ENCODE measurements at places on chromosomes 7 and 10.

GRCh38 chr10:87753995-87754866, 63.8 kb downstream of the ATAD1 start:
- no peak for DNase-seq
- H3K27ac ChIP-seq = no peak overlapping the region
- H3K4me1 ChIP-seq = peaks cover 6% of the 10 kb centered on the region
- no peaks in the 10 kb centered on the region for H3K36me3 ChIP-seq
- no peaks in the 10 kb centered on the region for H3K27me3 ChIP-seq

- H3K27me3 ChIP-seq = no peaks in the 10 kb centered on the region
- H3K4me3 ChIP-seq = no peak overlapping the region
- no peaks in the 10 kb centered on the region for H3K36me3 ChIP-seq
- no peak for DNase-seq
- H3K4me1 ChIP-seq = peaks cover 18% of the 10 kb centered on the region
Measured at GRCh38 chr10:29946953-29947700, 112.3 kb downstream of the JCAD start.

DNA sequence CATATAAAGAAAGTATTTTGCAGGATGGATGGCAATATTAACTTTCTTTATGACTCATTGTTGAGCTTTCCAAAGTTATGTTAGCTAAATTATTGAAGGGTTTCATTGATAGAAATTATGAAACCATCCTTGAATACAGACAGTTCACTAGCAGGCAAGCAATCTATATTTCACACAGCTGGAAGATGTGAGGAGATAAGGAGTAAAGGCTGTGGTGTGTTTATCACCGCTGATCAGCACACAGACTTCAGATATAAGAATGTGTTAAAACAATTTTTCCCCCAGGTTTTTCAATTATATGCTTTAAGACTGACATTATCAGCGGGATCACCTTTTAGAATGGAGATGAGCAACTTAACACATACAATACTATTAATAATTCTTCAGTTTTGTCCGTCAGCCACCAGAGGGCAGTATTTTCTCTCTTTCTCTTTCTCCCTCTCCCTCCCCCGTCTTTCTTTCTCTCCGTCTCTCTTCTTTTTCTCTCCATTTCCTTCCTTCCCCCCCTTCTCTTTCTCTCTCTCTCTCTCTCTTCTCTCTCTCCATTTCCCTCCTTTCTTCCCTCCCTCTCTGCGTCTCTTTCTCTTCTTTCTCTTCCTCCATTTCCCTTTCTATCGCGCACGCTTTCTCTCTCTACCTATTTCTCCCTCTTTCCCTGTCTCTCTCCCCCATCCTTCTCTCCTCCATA, 62.9 kb upstream of the FAM171A1 start:
- no peaks in the 10 kb centered on the region for H3K27me3 ChIP-seq
- DNase-seq = peak; percentile 57
- no peak overlapping the region for H3K27ac ChIP-seq
- peak overlapping the region; percentile 39 for H3K4me3 ChIP-seq

GRCh38 chr7:43123457-43123856, 11.0 kb downstream of the HECW1 start:
- no peaks in the 10 kb centered on the region for H3K36me3 ChIP-seq
- no peak overlapping the region for H3K27ac ChIP-seq
- H3K27me3 ChIP-seq = peaks cover 45% of the 10 kb centered on the region
- H3K4me1 ChIP-seq = no peaks in the 10 kb centered on the region
- DNase-seq = no peak

GRCh38 chr7:95730493-95731280, 41.7 kb upstream of the DYNC1I1 start:
- no peak overlapping the region for H3K27ac ChIP-seq
- no peaks in the 10 kb centered on the region for H3K4me1 ChIP-seq
- H3K4me3 ChIP-seq = no peak overlapping the region
- no peak for DNase-seq

DNA sequence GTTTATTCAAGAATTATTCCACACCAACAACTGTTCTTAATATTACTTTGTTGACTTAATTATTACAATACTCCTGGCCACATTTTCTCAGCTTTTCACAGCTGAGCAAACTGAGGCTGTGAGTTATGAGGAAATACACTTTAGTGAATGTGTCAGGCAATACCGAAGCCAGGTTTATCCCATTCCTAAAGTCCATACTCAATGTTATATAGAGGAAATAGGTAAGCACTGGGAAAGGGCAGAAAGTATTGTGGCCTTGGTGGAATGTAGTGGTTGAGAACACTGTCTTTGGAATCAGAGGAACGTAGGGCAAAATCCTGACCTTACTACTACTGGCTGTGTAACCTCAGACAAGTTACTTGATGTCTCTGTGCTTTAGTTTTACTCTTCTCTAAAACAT, 110.8 kb downstream of the CD36 start:
- no peak overlapping the region for H3K4me3 ChIP-seq
- DNase-seq = no peak

- H3K27ac ChIP-seq = no peak overlapping the region
- H3K36me3 ChIP-seq = no peaks in the 10 kb centered on the region
- no peak overlapping the region for H3K4me3 ChIP-seq
- H3K27me3 ChIP-seq = no peaks in the 10 kb centered on the region
- DNase-seq = no peak
Measured at GRCh38 chr10:60521974-60522405, 132.3 kb upstream of the ANK3 start.

GRCh38 chr7:142139597-142140400, 28.3 kb downstream of the MGAM2 start:
- no peak overlapping the region for H3K27ac ChIP-seq
- H3K27me3 ChIP-seq = no peaks in the 10 kb centered on the region
- no peaks in the 10 kb centered on the region for H3K4me1 ChIP-seq
- DNase-seq = no peak
- H3K4me3 ChIP-seq = no peak overlapping the region

DNA sequence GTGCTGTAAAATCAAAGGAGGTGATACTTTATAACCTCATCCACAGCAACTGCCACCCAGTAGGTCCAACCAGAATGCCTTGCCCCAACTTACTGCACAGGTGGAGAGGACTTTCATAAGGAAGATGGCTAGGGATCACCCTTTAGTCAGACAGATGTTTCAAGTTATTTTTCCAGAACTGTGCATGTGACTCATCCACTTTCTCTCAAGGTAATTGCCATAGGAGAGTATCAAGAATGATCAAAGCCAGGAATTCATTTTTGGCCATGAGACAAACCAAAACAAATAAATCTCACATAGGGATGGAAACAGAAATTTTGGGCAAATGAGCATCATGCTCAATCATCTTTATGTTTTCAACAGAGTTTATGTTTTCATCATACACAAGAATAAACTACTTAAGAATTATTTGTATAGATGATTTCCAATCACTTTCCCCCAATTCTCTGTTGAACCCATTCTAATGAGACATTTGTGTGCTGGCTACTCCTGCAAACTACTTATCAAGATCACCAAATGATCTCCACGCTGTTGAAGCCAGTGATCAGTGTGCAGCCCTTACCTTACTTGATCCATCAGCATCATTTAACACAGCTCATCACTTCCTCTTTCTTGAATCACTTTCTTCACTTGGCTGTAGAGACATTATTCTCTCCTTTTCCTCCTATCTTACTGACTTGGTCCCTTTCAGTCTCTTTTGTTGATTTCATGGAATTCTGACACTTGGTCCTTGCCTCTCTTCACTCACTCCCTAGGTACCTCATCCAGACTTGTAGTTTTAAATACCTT, 74.0 kb downstream of the SLC16A9 start:
- no peaks in the 10 kb centered on the region for H3K36me3 ChIP-seq
- H3K27ac ChIP-seq = no peak overlapping the region
- H3K4me3 ChIP-seq = no peak overlapping the region
- H3K4me1 ChIP-seq = no peaks in the 10 kb centered on the region

DNA sequence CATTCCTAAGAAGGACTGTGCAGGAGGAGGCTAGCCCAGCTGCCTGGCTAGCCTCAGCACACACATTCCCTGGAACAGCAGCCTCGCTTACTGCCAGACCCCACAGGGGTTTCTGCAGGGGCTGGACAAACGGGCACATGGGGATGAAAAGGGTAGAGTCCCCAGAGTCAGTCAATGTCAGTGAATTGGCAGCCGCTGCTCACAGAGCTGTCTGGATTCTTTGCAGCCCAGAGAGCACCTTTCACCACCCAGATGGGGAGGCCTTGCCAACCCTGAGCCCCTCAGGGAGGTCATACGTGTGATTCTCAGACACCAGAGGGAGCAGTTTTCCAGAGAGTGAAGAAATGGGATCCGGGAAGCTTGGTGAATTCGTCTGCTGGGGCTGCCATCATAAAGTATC, 143.3 kb downstream of the KCNMA1 start:
- DNase-seq = no peak
- no peak overlapping the region for H3K4me3 ChIP-seq
- H3K36me3 ChIP-seq = no peaks in the 10 kb centered on the region
- no peak overlapping the region for H3K27ac ChIP-seq

- H3K4me1 ChIP-seq = peaks cover 15% of the 10 kb centered on the region
- H3K27ac ChIP-seq = no peak overlapping the region
- peaks cover 10% of the 10 kb centered on the region for H3K27me3 ChIP-seq
- no peak overlapping the region for H3K4me3 ChIP-seq
Measured at GRCh38 chr7:30984359-30985107, 20.8 kb downstream of the GHRHR start.

DNA sequence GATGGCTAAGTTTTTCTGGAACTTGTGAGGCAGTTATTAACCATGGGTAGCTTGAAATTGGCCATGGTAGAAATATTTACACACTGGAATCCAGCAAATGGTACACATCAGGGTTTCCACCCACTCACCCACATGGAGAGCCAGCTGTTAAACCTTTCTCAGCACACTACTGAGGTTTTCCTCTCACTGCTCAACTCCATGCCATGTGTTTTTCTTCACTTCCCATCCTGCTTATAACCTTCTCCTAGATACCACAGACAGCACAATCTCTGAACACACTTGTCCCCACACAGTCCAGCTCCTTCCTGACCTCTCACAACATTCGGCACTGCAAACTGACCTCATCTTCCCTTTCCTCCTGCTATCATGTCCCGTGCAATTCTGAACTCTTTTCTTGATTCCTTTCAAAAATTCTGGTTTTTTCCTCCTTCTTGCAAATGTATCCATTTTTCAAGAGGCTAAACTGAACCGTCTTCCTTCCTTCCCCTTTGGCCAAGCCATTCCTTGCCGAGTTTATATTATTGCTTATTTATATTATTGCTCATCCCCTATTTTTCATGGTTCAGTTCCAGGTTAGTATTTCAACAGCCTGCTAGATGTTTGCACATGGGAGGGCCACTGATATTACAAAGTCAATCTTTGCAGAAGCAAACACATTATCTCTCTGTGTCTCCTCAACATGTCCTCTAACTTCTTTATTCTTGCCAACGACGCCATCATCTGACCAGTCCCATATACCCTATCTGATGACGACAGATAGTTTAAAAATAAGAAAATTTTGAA, 606.4 kb downstream of the SORCS1 start:
- H3K36me3 ChIP-seq = no peaks in the 10 kb centered on the region
- H3K27me3 ChIP-seq = no peaks in the 10 kb centered on the region
- no peak for DNase-seq
- no peak overlapping the region for H3K4me3 ChIP-seq

DNA sequence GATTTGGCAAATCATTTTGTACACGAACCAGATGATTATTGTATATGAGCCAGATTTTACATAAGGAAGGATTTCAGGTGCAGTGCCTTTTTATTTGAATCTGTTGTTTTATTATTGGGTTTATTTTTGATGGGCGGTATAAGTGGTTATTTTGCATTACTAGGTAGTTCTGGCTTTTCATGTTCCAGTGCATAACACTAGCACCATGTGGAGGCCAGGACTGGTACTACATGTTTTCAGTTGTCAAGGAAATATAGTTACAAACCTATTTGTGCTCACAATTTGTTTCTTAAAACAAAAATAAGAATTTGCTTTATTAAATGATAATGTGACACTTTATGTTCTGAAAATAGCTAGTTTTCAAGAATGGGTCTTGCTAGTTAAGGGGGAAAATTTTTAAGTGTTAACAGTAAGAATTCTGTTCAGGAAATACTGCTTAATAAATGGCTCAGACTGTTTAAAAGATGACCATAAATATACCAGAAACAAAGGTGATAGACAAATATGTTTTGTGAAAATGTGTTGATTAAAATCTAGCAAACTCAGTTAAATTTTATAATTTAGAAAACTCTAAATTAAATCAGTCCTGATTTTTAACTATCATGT, 7.1 kb upstream of the SEMA3E start:
- DNase-seq = no peak
- H3K4me1 ChIP-seq = no peaks in the 10 kb centered on the region
- no peaks in the 10 kb centered on the region for H3K27me3 ChIP-seq
- no peaks in the 10 kb centered on the region for H3K36me3 ChIP-seq
- no peak overlapping the region for H3K27ac ChIP-seq

DNA sequence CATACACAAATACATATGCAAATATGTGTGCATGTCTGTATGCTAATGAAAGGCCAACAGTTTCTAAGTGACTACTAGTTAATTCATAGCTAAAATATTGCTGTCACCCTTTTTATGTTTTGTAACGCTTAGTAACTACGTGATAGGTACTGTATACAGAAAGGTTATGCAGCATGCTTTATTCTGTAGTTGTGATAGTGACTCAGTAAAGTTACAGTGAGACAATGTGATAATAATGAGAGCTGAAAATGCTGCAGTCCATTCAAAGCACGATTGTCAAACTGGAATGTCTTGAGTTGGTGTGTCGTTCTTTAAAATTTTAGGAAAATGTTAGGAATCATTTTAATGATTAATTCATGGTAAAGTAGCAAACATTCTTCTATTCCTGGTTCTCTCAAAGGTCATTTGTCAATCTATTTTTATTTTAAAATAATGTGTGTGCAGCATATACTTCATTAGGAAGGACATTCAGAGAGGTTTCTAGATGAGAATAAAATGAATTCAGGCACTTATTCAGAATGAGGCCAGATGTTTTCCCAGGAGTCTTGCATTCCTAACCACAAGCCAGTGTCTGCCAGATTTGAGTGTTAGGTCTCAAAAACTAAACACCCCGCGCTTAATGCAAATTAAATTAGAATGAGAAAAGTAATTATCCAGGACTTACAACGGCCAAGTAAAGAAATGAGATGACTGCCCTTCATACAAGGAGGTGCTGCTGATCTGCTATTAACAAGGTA, 408.8 kb upstream of the FZD8 start:
- no peaks in the 10 kb centered on the region for H3K27me3 ChIP-seq
- no peaks in the 10 kb centered on the region for H3K4me1 ChIP-seq
- no peak for DNase-seq
- H3K36me3 ChIP-seq = no peaks in the 10 kb centered on the region
- H3K27ac ChIP-seq = no peak overlapping the region

DNA sequence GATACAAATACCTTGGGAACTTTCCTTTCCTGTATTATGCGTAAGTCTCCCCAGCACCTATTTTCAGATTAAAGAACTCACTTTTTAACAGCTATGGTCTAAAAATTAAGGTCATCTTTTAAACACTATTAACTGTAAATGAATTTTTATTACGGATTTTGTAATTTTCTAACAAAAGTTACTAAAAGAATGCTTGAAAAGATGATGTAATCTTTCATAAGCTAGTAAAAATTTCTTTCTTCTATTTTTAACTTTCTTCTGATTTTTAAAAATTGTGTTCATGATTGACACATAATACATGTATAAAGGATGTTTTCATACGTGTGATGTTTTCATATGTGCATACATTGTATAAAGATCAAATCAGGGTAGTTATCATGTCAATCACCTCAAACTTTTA, 291.2 kb upstream of the MBL2 start:
- no peaks in the 10 kb centered on the region for H3K27me3 ChIP-seq
- no peak overlapping the region for H3K4me3 ChIP-seq
- DNase-seq = no peak
- H3K36me3 ChIP-seq = no peaks in the 10 kb centered on the region
- no peaks in the 10 kb centered on the region for H3K4me1 ChIP-seq

- H3K27me3 ChIP-seq = no peaks in the 10 kb centered on the region
- no peaks in the 10 kb centered on the region for H3K4me1 ChIP-seq
- H3K4me3 ChIP-seq = no peak overlapping the region
- H3K36me3 ChIP-seq = no peaks in the 10 kb centered on the region
- no peak overlapping the region for H3K27ac ChIP-seq
- DNase-seq = no peak
Measured at GRCh38 chr7:36264123-36264801, 111.2 kb downstream of the EEPD1 start.

Measured in heart right ventricle (tissue), 16 donors.